Activated naive CD8-positive, alpha-beta T cell treated with anti-CD3 and anti-CD28 coated beads, Interleukin-2, amount 10 ng/mL, durations not matched to agents 7 days and 5 days (primary cell): ENCODE measurements at places on chromosomes 13 and 19. TPM values are rescaled to one million over a fixed set of nuclear protein-coding genes. Genes with fewer than 3 reads are reported as not detected.

Gene LMTK3
- 12.8 TPM for total RNA-seq

Gene DAND5
- total RNA-seq: not detected

Gene ZNF560
- total RNA-seq: 0.34 TPM

Gene TNFRSF19
- total RNA-seq: not detected

Gene KCNJ14
- total RNA-seq: 1.4 TPM

GRCh38 chr13:27920677-27921420 lies 1.0 kb downstream of the PDX1 start:
- H3K4me3 ChIP-seq: peak overlapping the region; percentile 66
- H3K36me3 ChIP-seq: peaks cover 2% of the 10 kb centered on the region
- H3K27ac ChIP-seq: peak overlapping the region; percentile 25
- H3K4me1 ChIP-seq: peaks cover 11% of the 10 kb centered on the region
- H3K27me3 ChIP-seq: peaks cover 83% of the 10 kb centered on the region
- peak; percentile 49 for DNase-seq

GRCh38 chr13:39405107-39405506 lies 197.9 kb downstream of the LHFPL6 start:
- no peaks in the 10 kb centered on the region for H3K36me3 ChIP-seq
- no peak overlapping the region for H3K4me3 ChIP-seq
- H3K27me3 ChIP-seq: peaks cover 8% of the 10 kb centered on the region
- DNase-seq: no peak

GRCh38 chr13:24614306-24615080 lies 65.7 kb upstream of the ATP12A start:
- peak overlapping the region; percentile 54 for H3K27ac ChIP-seq
- peaks cover 37% of the 10 kb centered on the region for H3K4me1 ChIP-seq
- no peak for DNase-seq
- H3K36me3 ChIP-seq: no peaks in the 10 kb centered on the region
- H3K27me3 ChIP-seq: no peaks in the 10 kb centered on the region

DNA sequence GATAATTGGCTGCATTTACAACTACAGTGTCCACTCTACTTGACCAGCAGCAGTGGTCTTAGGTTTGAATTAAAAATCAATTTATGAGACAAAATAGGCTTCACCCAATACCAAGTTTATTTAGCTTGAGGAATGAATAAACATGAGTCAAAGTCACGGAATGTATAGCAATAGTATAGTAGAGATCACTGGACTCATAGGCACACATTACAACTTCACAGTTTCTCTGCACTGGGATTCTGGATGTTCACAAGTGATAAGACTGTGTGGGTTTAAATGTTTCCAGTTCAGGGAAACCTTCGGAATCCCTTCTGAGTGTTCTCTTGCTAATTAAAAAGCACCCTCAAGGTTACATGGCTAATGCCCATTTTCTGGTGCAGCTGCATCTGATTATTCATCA lies 1064.9 kb downstream of the SLITRK5 start:
- H3K4me1 ChIP-seq: no peaks in the 10 kb centered on the region
- H3K36me3 ChIP-seq: no peaks in the 10 kb centered on the region
- no peak overlapping the region for H3K27ac ChIP-seq

DNA sequence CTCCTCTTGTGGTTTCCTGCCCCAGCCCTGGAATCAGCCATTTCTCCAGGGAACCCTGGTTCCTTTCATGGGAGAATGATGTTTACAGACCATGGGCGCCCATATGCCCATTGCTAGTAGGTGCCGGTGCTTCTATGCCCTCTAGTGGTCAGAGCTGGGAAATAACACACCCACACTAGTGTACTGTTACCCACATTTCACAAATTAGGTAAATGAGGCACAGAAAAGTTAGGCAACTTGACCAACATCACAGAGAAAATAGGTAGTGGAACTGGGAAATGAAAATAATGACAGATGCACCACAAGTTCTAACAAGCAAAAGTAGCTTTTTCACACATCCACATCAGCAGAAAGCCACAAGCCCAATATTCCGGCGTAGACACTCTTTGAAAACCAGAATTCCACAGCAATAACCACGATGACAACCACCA lies 1.3 kb upstream of the CEACAM3 start:
- no peak for DNase-seq
- no peaks in the 10 kb centered on the region for H3K4me1 ChIP-seq

DNA sequence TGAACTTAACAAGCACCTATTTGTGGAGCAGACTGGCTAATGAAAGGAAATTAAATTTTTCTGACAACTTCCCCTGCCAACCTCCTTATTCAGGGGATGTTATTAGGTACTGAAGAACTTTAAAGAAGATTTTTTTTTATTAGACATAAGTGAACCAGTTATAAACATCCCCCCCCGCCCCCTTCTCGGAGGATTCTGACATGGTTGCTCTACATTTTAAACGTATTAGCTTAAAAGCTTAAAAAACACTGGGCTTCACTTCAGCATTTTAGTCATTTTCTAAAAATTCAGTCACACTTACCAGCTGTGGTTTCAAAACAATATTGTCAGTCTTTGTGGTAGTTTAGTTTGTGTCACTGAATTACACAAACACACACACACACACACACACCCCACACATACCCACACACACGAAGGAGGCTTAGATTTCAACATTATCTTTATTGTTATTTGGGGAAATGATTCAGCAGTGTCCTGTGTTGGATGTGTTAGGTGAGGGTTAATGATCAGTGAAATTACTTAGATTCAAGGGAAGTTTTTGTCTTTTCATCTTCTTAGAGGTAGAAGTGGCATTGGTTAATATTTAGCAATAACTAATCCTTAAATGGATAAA lies 145.7 kb downstream of the PCCA start:
- H3K4me3 ChIP-seq: no peak overlapping the region
- H3K27ac ChIP-seq: no peak overlapping the region
- peaks cover 2% of the 10 kb centered on the region for H3K36me3 ChIP-seq
- H3K27me3 ChIP-seq: peaks cover 3% of the 10 kb centered on the region
- H3K4me1 ChIP-seq: peaks cover 7% of the 10 kb centered on the region

- DNase-seq: no peak
- peaks cover 9% of the 10 kb centered on the region for H3K27me3 ChIP-seq
- no peaks in the 10 kb centered on the region for H3K4me1 ChIP-seq
- H3K36me3 ChIP-seq: no peaks in the 10 kb centered on the region
- H3K4me3 ChIP-seq: no peak overlapping the region
These were observed 15.3 kb upstream of the ERICH6B start for GRCh38 chr13:45630791-45631190.

- no peak for DNase-seq
- H3K4me3 ChIP-seq: no peak overlapping the region
- H3K36me3 ChIP-seq: no peaks in the 10 kb centered on the region
- H3K27me3 ChIP-seq: peaks cover 11% of the 10 kb centered on the region
These were observed 99.2 kb upstream of the C1QTNF9B start for GRCh38 chr13:23996456-23996855.

- H3K4me1 ChIP-seq: no peaks in the 10 kb centered on the region
- no peaks in the 10 kb centered on the region for H3K27me3 ChIP-seq
- H3K27ac ChIP-seq: no peak overlapping the region
- no peaks in the 10 kb centered on the region for H3K36me3 ChIP-seq
These were observed 760.4 kb upstream of the PCDH20 start for GRCh38 chr13:62176051-62176450.

DNA sequence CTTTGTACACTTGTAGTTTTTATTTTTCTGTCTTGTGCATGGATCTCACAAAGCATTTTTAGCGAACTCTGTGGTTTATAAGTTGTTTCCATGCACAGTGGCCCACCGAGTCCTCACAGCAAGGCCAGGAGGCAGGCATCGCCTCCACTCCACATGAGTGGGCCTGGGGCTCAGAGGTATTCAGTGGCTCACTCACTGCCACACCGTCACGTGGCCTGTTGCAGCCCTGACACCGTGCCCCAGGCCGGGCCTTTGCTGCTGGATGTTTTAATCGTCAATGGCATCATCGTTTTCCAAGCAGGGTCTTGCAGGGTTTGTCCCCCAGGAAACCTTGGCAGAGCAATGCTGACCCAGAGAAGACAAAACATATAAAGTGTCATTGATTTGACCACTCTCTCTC lies 59.8 kb downstream of the SPACA7 start:
- H3K36me3 ChIP-seq: no peaks in the 10 kb centered on the region
- no peak for DNase-seq
- H3K27ac ChIP-seq: no peak overlapping the region
- H3K4me1 ChIP-seq: no peaks in the 10 kb centered on the region

GRCh38 chr19:11130824-11131455 lies 24.6 kb downstream of the SPC24 start:
- DNase-seq: peak; percentile 75
- H3K27ac ChIP-seq: no peak overlapping the region
- peaks cover 3% of the 10 kb centered on the region for H3K4me1 ChIP-seq
- H3K27me3 ChIP-seq: no peaks in the 10 kb centered on the region
- no peak overlapping the region for H3K4me3 ChIP-seq
- H3K36me3 ChIP-seq: peaks cover 41% of the 10 kb centered on the region

GRCh38 chr19:41189425-41190065 lies 3.5 kb upstream of the CYP2S1 start:
- H3K27me3 ChIP-seq: peaks cover 40% of the 10 kb centered on the region
- peaks cover 13% of the 10 kb centered on the region for H3K4me1 ChIP-seq
- H3K4me3 ChIP-seq: no peak overlapping the region
- no peaks in the 10 kb centered on the region for H3K36me3 ChIP-seq
- no peak for DNase-seq

DNA sequence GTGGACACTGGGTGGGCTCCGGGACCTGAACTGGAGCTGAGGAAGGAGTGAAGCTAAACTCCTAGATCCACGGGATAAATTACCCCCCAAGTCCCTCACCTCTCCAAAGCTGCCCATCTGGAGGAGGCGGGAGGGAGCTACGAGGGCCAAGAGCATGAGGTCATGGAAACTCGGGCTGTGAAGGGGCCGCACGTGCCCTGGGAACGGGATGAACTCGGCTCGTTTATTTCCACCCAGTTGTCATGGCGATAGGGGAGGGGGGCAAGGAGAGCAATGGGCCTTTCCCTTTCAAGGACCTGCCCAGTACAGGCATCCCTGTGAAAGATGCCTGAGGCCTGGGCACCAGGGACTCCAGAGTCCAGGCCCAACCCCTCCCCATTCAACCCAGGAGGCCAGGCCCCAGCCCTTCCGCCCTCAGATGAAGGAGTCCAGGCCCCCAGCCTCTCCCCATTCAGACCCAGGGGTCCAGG lies 3.8 kb downstream of the PPP1R12C start:
- H3K27ac ChIP-seq: no peak overlapping the region
- peaks cover 19% of the 10 kb centered on the region for H3K4me1 ChIP-seq
- no peaks in the 10 kb centered on the region for H3K27me3 ChIP-seq
- H3K36me3 ChIP-seq: peaks cover 13% of the 10 kb centered on the region

DNA sequence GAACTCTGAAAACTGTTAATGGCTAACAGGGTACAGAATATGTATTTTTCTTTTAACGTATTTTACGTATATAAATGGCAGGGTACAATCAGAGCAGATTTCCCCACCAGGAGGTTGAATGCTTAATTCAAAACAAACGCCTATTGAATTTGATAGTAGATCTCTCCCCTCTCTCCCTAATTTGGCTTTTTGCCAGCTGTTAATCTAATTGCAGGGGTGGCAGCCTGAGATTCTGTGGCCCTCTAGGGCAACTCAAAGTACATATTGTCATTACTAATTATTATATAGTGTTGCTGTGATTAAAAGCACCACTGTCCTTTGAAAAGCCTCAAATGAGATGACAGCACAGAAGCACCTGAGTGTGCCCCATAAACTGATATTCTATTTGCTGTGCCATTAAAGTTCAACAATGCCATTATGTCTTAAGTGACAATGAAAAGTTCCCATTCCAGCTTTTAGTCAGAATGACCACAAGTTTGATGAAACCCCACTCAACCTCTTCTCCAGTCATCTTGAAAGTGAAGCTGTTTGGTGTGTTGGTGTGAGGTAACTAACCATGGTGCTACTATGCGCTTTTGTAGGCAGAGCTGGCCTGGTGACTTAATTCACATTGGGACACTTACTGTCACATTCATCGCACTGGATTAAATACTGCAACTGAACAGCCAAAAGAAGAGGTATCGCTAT lies 351.4 kb downstream of the KCNRG start:
- peaks cover 25% of the 10 kb centered on the region for H3K27me3 ChIP-seq
- H3K4me1 ChIP-seq: peaks cover 25% of the 10 kb centered on the region
- peak overlapping the region; percentile 75 for H3K27ac ChIP-seq
- DNase-seq: no peak
- peaks cover 2% of the 10 kb centered on the region for H3K36me3 ChIP-seq

DNA sequence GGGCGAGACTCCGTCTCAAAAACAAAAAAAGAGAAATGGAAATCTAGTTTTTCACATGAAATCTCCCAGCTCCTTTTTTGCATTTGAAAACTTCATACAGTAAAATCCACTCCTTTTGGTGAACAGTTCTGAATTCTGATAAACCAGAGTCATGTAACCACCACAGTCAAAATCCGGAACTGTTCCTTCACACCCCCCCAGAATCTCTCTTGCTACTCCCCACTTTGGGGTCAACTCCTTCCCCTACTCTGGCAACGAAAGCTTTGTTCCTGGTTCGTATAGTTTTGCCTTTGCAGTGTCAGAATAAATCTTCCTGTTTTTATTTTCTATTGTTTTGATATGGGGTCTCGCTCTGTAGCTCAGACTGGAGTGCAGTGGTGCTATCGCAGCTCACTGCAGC lies 23.7 kb downstream of the RCN3 start:
- DNase-seq: no peak
- H3K27me3 ChIP-seq: no peaks in the 10 kb centered on the region
- peaks cover 63% of the 10 kb centered on the region for H3K4me1 ChIP-seq
- H3K27ac ChIP-seq: peak overlapping the region; percentile 72

DNA sequence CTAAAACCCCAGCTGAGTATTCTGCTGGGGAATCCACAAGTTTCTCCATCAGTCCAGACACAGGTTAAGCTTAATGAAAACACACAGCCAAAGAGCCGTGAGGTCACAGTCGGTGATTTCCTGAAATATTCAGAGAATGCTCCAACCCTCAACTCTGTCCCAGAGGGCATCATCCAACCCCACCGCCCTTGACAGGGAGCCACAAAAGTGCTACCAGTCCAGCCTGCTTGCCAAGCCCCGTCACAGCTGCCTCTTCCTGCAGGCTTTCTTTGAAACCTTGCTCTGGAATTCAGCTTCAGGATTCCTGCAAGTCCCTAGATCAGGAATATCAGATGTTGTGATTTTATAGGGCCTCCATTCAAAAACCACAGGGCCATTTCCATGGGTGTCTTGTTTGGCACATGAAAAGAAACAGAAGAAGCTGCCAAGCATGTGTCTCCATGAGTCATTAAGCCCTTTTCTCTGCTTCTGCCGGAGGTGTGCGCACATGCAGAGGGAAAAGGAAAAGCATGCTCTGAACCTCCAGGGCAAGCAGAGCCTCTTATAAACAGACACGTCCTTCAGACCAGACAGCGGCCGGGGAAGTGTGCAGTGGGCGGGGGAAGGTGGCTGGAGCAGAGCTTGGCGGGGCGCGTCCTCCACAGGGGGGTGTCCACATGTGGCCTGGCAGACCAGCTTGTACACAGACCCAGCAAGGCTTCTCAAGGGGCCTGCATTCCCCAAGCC lies 164.7 kb downstream of the KATNAL1 start:
- no peak overlapping the region for H3K4me3 ChIP-seq
- H3K36me3 ChIP-seq: peaks cover 4% of the 10 kb centered on the region
- peaks cover 1% of the 10 kb centered on the region for H3K27me3 ChIP-seq
- no peak overlapping the region for H3K27ac ChIP-seq
- H3K4me1 ChIP-seq: peaks cover 25% of the 10 kb centered on the region

- no peak for DNase-seq
- H3K4me1 ChIP-seq: no peaks in the 10 kb centered on the region
- H3K27ac ChIP-seq: no peak overlapping the region
- peaks cover 2% of the 10 kb centered on the region for H3K27me3 ChIP-seq
These were observed 10.8 kb upstream of the ZNF491 start for GRCh38 chr19:11787536-11787935.
